ENCODE measurements at places on chromosomes 6 and 20.

DNA sequence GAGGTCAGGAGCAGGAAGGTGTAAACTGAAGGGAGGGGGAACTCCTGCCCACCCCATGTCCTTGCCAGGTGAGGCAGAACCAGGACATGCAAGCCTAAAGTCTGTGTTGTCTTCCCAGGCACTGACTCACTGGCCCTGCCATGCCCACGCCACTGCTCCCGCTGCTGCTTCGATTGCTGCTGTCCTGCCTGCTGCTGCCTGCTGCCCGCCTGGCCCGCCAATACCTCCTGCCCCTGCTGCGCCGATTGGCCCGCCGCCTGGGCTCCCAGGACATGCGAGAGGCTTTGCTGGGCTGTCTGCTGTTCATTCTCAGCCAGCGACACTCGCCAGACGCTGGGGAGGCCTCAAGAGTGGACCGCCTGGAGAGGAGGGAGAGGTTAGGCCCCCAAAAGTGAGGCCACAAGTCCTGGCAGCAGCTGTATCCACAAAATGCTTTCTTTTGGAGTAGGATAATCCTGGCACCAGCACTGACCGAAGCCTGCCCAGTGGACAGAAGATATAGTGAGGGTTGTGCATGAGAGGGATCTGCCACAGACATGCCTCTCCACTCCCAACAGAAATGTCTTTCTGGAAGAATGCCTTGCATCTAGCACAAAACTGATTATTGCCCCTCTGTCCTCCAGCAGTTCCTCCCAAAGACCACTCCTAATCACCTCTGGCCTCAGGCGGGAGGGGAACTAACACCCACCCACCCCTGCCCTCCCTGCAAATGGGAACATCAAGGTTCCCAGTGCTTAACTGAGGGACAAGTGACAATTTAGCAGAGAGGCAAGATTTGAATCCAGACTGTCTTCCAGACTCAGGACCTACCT, 812 bp downstream of the MYMX start:
- no peak for DNase-seq

DNA sequence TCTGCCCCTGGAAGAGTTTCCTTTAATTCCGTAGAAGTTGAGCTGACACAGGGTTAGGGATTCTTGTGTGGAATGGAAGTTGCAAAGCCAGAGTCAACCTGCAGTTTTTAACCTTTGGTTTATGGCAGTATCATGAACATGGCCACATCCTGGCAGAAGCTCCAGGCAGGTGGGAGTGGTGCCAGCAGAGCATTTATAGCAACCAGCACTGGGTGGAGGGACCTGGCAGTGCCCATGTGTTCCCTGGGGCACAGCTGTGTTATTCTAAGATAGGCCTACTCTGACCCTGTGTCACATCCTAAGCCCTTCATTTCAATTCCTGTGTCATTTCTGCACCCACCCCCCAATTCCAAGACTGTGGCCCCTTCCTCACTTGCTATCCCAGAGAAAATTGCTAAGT, 26.1 kb upstream of the ZNF831 start:
- DNase-seq = no peak

- DNase-seq = no peak
Measured at GRCh38 chr20:11726026-11726425, 191.7 kb upstream of the BTBD3 start.

GRCh38 chr20:8246716-8247115, 114.7 kb downstream of the PLCB1 start:
- DNase-seq = no peak

DNA sequence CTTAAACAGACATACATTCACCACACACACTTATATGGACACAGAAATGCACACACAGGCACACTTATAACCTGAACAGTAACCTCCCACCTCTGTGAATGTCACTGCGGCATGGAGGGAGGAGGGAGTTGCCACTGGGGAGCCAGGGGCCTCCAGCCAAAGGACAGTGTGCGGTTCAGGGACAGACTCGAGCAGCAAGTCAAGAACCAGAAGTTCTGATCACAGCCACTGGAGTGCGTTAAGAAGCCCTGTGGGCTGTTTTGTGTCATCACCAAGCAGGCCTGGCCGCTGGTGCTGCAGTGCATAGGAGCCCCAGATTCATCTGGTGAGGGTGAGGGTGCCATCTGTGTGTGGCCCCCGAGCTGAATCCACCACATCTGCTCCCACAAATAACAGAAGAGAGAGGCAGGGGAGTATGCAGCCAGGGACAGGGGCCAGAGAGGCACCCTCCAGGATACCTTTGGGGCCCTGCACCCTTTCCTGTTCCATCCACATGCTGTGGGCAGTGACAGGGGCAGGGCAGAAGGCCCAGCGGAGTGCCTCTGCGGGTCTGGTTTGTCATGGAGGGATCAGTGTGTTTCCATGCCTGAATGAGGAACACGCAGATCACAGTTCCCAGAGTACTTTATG, 20.3 kb downstream of the SYNDIG1 start:
- DNase-seq = no peak

DNA sequence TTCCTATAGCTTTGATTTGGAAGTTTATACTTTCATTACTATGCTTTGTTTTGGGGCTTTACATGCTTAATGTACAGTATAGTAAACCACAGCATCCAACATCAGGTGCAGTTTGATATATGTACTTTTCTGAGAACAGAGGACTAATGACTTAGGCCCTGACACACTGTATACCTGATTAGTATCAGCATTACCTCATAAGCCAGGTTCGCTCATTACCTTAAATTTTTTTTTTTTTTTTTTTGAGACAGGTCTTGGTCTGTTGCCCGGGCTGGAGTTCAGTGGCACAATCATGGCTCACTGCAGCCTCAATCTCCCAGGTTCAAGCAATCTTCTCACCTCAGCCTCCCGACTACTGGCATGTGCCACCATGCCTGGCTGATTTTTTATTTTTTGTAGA, 28.4 kb downstream of the CD109 start:
- no peak for DNase-seq

DNA sequence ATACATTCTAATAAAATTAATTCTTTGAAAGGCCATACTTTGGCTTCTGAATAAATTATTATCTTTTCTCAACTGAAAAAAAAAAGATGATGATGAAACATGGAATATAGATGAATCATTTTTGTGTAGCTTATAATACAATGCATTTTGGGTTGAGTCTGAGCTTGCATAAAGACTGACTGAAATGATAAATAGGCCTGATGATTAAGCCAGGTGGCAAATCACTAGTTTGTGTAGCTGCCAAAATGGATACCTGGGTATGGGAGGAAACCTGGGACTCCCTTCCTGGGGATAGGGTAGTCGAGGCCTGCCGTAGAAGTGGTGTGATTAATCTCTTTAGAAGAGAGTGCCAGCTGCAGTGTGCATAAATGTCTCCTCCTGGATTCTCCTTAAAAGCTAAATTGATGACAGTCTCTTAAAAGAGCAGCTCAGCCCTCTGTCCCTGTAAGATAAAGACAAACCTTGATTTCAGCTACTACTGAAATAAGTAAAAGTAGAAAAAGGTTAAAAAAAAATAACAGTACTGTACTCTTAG, 275.1 kb downstream of the GRIK2 start:
- DNase-seq = no peak

DNA sequence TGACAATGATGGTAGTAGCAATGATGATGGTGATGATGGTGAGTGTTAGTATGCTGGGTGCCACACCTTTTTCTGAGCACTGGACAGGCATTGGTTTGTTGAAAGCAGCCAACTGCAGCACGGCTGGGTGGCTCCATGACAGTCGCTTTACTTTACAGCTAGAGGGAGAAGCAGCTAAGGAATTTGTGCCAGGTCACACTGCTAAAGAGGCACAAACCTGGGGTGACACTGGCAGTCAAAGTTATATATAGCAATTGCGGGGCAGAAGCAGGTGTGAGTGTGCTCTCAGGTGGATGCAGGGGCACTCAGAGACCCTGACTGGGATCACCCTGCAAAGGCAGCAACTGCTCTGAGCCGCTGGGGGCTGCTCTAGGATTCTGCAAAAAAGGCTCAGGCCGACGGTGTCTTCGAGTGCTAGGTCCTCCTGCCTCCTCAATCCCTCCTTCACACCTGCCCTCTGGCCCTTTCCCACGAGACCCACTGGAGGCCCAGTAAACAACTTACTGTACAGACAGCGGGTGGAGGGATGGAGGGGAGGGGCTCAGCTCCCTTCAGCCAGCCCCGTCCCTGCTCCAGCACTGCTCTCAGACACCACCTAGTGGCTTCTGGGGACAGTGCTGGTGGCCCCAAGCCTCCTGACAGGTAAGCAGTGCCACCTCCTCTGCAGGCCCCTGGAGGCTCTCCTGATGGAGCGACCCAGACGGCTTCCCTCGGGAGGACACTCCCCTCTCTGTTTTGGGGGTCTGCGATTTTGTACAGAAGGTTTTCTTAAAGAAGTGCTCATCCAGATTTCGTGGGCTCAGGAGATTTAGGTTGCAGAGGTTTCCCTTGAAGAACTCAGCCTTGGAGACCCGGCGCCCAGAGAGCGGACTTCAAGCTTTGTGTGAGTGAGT, 4.4 kb upstream of the RPS21 start:
- peak; percentile 55 for DNase-seq

DNA sequence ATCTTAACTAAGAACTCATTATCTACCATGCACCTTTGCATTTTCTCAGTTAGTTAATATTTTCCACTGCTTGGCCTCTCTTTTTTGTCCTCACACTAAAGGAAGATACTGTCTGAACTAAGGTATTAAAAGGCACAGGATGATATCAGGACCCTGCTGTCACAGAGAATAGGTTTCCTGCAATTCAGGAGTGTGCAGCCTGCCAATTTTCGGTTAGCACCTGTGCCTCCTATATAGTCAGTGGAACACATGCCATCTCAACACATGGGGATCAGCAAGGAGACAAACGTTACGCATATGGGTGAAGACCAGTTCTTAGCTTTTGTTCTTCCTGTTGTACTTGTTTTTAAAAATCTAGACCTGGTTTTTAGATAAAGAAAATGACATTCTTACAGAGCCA, 71.0 kb downstream of the FUT9 start:
- no peak for DNase-seq

DNA sequence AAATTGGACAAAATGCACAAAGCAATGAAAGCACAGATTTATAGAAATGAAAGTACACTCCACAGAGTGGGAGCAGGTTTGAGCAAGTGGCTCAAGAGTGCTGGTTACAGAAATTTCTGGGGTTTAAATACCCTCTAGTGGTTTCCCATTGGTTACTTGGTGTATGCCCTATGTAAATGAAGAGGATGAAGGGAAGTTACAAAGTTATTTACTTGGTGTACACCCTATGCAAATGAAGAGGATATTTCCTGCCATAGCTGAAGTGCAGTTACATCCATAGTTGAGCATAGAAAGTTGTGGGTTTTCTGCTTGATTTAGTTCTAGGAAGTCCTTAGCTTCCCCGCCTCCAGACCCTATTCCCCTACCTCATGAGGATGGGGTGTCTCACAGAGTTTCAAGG, 22.7 kb downstream of the BCAS1 start:
- DNase-seq = no peak

GRCh38 chr6:331622-332521, 39.6 kb downstream of the DUSP22 start:
- no peak for DNase-seq

DNA sequence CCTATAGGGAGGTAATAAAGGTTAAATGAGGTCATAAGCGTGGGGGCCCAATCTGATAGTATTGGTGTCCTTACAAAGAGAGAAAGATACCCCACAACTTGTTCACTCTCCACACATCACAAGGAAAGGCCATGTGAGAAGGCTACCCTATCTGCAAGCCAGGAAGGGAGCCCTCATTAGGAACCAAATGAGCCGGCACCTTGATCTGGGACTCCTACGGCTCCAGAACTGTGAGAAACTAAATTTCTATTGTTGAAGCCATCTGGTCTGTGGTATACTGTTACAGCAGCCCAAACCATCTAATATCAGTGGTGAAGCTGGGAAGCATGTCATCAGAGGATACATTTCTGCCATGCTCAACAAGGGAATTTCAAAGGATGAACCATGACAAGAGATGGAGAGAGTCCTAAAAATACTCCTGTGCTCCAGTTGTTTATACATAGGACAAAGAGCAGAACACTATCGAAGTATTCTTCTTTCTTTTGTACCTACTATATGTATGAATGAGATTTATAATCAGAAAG, 10.4 kb downstream of the COX7A2 start:
- DNase-seq = no peak

Measured in stimulated activated CD8-positive, alpha-beta memory T cell treated with anti-CD3 and anti-CD28 coated beads, Interleukin-7, amount 100 ng/mL, for 1 hour (primary cell).